ENCODE measurements at places on chromosomes 3 and 15.
A peak's percentile ranks its signal among the peaks of the same experiment; 100 is the strongest.

- no peak for DNase-seq
These were observed 746.0 kb downstream of the VGLL3 start for GRCh38 chr3:86244905-86245304.

DNA sequence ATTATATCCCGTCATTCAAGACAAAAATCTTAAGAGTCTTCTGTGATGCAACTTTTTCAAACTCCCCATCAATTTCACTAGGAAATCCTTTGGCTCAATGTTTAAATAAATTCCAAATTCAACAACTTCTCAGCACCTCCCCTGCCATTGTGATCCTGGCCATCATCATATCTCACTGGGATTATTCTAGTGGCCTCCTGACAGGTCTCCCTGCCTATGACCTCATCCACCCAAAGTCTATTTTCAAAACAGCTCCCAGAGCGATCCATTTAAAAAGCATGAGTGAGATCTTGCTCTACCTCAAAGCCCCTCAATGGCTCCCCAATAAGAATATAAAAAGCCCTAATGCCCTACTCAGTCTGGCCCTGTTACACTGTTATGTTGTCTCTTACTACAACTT, 293.2 kb downstream of the FOXP1 start:
- DNase-seq: no peak

DNA sequence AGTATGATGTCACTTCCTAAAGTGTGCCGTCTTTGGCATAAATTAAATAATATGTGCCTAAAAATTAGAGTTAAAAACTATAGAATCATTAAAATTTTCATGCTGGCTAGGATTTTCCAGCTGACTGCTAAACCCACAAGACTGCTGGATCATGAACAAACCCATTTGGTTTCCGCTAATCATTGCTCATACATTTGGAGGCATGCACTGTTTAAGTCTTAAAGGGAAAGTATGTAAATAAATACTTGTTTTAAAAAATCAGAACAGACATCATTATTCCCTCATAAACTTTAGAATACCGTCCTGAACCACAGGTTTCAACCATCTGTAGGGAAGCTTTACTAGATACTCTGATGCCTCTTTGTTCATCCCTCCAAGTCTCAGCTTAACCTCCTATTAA, 26.5 kb downstream of the ATP6V1A start:
- no peak for DNase-seq

DNA sequence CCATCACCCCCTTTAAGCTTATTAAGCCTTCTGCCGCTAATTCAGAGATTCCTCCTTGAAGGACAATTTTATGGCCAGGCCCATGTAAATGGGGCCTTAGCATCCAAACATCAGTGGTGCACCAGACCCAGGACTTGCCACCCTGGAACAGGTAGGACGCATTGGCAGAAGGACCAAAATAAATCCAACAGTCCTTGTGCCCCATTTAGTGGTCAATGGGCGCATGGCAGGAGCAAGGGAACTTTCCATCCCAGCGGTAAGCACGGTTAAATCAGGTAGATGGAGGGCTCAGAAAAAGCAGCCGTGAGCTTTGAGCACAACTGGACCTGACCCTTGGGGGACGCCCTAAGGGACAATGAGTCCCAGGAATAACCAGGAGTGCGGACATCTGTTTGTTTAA, 540.8 kb upstream of the ROBO1 start:
- DNase-seq: no peak

- DNase-seq: no peak
These were observed 256.9 kb upstream of the LRRC3B start for GRCh38 chr3:26365706-26366105.

GRCh38 chr3:81916890-81917289, 155.4 kb upstream of the GBE1 start:
- DNase-seq: no peak

GRCh38 chr3:37903734-37904133, 42.1 kb downstream of the CTDSPL start:
- DNase-seq: no peak

GRCh38 chr3:71723452-71724170, 1.6 kb downstream of the EIF4E3 start:
- no peak for DNase-seq

DNA sequence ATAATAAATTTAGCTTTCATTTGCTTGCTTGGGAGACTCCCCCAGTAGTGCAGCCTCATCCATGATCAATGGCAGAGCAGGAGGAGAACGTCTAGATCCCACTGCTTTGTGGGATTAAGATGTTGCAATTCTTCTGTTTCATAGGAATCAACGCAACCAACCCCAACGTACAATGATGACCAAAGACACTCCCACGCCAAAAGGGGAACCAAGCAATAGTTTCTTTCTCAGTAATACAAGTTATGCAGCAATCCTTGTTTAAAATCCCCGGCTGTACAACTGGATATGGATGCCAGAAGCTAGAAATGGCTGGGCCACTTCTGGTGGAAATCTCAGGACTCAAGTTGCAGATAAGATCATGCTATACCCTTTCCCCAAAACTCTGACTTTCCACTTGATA, 411.2 kb downstream of the VPS13C start:
- no peak for DNase-seq

DNA sequence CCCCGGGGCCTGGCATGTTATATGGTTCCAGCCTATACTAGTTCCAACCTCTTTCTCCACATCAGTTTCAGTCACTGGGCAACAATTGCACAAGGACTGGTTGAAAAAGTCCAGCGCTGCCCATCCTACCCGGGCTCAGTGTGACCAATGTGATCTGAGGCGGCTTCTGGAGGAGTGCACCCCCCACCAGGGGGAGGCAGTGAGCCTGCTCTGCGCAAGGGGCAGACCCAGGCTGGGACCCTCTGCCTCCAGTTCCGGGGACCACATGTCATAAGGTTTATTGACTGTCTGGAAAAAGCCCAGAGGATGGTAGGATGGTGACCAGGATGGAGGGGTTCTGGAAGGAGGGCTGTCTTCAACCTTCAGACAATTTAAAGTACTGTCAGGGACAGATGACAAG, 25.6 kb upstream of the NR2E3 start:
- DNase-seq: no peak

- no peak for DNase-seq
These were observed 86.8 kb upstream of the PSMD6 start for GRCh38 chr3:64110071-64110470.

DNA sequence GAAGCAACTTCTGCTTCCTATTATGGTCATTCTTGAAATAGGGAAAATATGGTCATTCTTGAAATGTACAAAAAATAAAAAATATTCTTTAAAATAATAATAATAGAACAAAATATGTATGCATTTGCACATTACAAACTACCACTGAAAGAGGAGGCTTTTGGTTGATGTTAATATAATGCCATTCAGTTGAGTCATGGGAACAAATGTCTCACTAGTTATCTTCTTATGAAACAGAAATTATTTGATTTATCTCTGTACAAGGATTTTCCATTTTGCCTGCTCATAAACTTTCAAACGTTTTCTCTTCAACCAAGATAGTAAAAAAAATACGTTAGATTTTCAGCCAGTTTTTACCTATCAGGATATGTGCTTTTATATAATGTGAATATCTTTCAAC, 1662.7 kb downstream of the OTOL1 start:
- no peak for DNase-seq

DNA sequence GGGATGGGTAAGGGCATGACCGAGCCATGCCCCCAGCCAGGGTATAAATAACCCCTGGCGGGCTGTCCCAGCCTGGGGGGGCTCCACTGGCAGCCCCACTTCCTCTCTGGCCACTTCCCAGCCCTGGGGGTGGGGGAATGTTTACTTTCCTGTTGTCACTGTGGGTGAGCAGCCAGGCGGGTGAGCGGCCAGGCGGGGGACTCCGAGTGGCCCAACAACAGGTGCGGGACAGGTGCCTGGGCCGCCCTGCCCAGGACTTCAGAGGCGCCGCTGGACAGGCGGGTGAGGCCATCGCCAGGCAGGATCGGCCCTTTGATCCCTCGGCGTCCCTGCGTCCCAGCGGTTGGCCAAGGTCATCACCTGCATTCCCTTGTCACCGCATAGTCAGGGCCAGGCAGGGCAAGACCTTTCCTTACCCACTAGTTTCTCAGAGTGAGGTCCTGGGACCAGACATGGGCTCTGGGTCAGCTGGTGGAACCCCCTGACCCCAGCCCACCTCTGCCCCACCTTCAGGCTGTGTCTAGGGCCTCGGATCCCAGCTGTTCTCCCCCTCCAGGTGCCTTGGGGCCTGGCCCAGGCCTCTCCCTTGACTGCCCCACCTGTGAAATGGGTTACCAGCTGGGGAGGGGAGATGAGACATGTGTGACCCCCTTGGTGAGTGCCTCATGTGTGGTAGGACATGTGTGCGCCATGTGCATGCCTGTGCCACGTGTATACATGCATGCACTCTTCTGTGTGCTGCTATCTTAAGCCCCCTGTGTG, 16.6 kb downstream of the SEMA3F start:
- peak; percentile 18 for DNase-seq

- no peak for DNase-seq
These were observed 28.7 kb downstream of the ATP6V1A start for GRCh38 chr3:113775516-113775915.

DNA sequence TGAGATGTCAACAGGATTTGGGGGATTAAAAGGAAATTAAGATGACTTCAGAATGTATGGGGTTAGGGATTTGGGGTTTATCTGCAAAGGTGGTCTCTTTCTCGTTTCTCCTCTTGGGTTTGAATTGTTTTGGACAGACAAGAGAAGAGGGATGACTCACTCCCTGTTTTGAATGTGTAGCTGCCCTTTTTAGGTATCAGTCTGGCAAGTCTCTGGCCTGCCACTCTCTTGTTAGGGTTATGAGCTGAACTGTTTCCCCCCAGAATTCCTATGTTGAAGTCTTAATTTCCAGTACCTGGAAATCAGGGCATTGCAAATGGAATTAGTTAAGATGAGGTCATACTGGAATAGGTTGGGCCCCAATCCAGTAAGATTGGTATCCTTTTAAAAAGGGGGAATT, 291.7 kb downstream of the MEX3B start:
- DNase-seq: no peak

- no peak for DNase-seq
These were observed 350.7 kb downstream of the NSUN3 start for GRCh38 chr3:94413336-94414108.

GRCh38 chr3:139994891-139995290, 59.9 kb downstream of the CLSTN2 start:
- no peak for DNase-seq

DNA sequence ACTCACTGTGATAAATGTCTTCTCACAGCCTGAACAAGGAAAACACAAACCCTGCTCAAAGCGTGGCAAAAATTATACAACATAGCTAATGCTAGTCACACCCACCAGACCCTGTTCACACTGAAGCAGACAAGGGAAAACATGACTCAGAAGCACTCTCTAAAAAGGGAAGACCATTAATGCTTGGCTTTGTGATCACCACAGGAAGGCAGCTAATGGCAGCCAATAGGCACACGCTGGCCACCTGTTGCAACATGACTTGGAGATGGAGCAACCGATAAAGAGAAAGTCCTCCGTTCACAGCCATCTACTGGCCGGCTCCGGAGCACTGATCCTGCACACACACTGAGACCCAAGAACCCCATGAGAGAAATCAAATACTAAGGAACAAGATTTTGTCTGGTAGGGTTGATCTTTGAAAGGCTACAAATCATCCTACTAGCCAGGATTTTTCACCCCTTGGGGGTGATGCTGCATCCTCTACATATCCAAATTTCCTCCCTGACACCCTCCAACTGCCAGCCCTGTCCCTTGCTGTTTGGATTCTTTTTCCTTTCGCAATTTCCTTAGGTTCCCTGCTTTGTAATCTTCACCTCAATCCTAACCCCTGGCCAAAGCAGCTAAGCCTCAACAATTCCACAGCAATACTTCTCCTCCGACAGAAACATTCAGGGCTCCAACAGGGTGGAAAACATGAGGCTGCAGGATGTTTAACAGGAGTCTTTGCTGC, 3.2 kb downstream of the ZXDC start:
- DNase-seq: peak; percentile 78

- no peak for DNase-seq
These were observed 115.2 kb downstream of the GABRG3 start for GRCh38 chr15:27086149-27086548.

- DNase-seq: no peak
These were observed 15.8 kb downstream of the SPG11 start for GRCh38 chr15:44647637-44648036.

- no peak for DNase-seq
These were observed 27.8 kb upstream of the NR2E3 start for GRCh38 chr15:71782422-71783165.

- DNase-seq: no peak
These were observed 5.6 kb downstream of the SCAMP2 start for GRCh38 chr15:74867466-74868038.

DNA sequence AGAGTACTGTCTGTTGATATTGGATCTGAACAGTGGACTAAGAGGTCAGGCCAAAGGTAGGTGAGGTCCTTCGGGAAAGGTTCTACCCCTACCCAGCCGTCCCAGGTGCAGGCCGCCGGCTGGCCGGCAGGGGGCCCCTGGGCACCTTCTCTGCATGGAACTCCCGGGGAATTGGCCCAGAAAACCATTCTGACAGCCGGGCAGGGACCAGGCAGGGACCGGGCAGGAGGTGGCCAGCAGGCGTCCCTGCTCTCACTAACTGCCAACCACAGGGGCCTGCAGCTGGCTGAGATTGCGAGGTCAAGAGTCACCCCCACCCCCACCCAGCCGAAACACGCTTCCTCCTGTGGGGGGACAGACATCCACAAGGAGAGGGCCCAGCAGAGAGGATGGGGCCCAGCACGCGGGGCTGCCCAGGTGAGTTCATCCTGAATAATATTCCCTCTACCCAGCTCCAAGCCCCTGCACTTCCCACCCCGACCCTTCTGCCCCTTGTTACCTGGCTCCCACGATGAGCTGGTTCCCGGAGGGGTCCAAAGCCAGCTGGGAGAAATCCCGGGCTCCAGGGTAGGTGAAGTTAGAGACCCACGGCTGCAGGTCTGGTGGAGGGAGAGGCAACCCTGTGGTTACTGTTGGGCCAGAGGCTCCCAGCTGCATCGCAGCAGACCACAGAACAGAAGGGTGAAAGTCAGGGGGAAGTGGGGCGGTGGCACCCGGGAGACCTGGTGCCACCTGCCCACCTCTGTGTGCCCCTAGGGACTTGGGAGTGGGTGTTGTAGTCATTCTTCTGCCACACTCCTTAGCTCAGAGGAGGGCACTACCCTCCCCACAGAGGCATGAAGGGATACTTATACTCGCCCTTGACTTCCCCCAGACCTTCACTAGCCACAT, 84.4 kb downstream of the SEMA5B start:
- DNase-seq: peak; percentile 89

GRCh38 chr3:132753946-132754345, 31.7 kb upstream of the NPHP3 start:
- DNase-seq: no peak

- no peak for DNase-seq
These were observed 45.6 kb downstream of the OIP5 start for GRCh38 chr15:41286665-41287333.

GRCh38 chr3:149473357-149474249, 894 bp upstream of the TM4SF4 start:
- DNase-seq: no peak

GRCh38 chr3:107523289-107523538, 452 bp downstream of the BBX start:
- peak; percentile 13 for DNase-seq

- DNase-seq: no peak
These were observed 16.7 kb downstream of the WDR48 start for GRCh38 chr3:39068556-39068955.
